Dermis blood vessel endothelial cell (primary cell): ENCODE measurements at places on chromosomes 1 and 21. TPM values are rescaled to one million over a fixed set of nuclear protein-coding genes. Genes with fewer than 3 reads are reported as not detected.

DHRS3 gene
- total RNA-seq, result 57.1 and 121 TPM in 2 replicates

HSD11B1 gene
- not detected in 2 replicates for total RNA-seq

SLAMF6 gene
- total RNA-seq, result not detected in 2 replicates

C1orf210 gene
- total RNA-seq, result not detected in 2 replicates

KLHDC7A gene
- 0.05 and 0.17 TPM in 2 replicates for total RNA-seq

TIAM1 gene
- 0.85 and 1.0 TPM in 2 replicates for total RNA-seq

CRYBG2 gene
- total RNA-seq, result 0.70 TPM in 1 of 2 replicates, not detected in the other

RHEX gene
- total RNA-seq, result not detected in 2 replicates

CYP4B1 gene
- total RNA-seq, result 0.17 TPM in 1 of 2 replicates, not detected in the other

LRRC39 gene
- 0.09 TPM in 1 of 2 replicates, not detected in the other for total RNA-seq

PPIE gene
- 37.4 and 41.7 TPM in 2 replicates for total RNA-seq

KRTAP10-9 gene
- total RNA-seq, result not detected in 2 replicates

TAS1R1 gene
- total RNA-seq, result under 0.01 TPM in 1 of 2 replicates, not detected in the other

LIN28A gene
- total RNA-seq, result not detected in 2 replicates

NCSTN gene
- 80.2 and 117 TPM in 2 replicates for total RNA-seq

FAM163A gene
- total RNA-seq, result under 0.01 and 0.05 TPM in 2 replicates

ZFP69B gene
- total RNA-seq, result 1.2 and 2.0 TPM in 2 replicates

FCRL2 gene
- not detected in 2 replicates for total RNA-seq

SPRR2G gene
- total RNA-seq, result not detected in 2 replicates

VSIG8 gene
- 0.09 TPM in 1 of 2 replicates, not detected in the other for total RNA-seq

E2F2 gene
- 1.9 and 4.6 TPM in 2 replicates for total RNA-seq
